Activated T-cell treated with anti-CD3 and anti-CD28 coated beads for 4 hours (primary cell): ENCODE measurements at places on chromosomes 1 and 21.

DNA sequence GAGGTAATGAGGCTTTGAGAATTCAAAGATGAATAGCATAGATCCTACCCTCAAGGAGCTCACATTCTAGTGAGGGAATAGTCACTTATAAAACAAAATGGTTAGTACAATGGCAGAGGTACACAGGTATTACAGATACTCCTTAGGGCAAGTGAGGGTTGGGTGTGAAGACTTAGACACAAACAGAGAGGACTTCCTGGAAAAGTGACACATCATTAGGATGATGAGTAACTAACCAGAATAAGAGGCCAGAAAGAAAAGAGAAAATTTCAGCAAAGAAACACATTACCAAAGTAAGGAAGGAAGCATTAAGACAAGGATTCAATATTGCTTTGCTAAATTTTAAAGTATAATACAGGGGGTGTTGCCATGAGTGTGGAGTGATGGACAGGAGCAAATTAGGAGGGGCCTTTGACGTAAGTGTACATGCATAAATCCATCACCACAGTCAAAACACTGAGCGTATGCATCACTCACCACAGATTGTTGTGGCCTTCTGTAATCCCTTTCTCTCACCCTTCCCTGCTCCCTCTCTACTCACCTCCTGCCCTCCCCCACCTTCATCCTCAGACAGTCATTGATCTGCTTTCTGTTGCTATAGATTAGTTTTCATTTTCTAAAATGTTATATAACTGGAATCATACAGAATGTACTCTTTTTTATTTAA lies 7.9 kb downstream of the CD53 start:
- DNase-seq, result no peak

- no peak for DNase-seq
Observed at GRCh38 chr1:109877317-109877771, 33.3 kb upstream of the CSF1 start.

DNA sequence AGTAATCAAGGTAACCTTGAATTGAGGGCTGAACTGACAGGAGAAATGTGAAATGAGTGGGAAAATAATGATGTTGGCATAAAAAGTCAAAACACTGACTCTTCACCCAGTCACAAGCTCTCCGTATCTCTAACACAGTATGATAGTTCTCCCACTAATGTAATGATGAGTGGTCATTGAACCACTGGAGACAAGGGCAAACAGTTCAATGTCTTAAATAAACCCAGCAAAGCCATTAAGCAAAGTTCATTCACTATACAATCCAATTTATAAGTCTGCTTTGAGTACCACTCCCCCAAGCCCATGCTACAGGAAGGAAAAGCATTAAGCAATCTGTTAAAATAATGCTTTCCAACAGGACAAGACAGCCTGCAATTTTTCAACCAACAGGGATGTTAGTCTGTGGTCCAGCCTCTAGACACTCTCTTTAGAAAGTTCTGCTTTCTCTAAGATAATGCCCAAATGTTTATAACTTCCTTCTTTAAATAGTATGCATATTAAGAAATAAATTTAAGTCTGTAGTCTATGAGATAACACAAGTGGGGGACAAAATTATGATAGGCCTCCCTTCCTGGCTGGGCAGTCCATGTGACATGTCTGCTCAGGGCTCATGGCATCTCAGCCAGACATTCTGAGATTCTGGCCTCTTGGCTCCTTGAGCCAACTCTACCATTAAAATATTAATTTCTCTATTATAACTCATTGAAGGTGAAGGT lies 25.5 kb upstream of the DDAH1 start:
- DNase-seq, result no peak

DNA sequence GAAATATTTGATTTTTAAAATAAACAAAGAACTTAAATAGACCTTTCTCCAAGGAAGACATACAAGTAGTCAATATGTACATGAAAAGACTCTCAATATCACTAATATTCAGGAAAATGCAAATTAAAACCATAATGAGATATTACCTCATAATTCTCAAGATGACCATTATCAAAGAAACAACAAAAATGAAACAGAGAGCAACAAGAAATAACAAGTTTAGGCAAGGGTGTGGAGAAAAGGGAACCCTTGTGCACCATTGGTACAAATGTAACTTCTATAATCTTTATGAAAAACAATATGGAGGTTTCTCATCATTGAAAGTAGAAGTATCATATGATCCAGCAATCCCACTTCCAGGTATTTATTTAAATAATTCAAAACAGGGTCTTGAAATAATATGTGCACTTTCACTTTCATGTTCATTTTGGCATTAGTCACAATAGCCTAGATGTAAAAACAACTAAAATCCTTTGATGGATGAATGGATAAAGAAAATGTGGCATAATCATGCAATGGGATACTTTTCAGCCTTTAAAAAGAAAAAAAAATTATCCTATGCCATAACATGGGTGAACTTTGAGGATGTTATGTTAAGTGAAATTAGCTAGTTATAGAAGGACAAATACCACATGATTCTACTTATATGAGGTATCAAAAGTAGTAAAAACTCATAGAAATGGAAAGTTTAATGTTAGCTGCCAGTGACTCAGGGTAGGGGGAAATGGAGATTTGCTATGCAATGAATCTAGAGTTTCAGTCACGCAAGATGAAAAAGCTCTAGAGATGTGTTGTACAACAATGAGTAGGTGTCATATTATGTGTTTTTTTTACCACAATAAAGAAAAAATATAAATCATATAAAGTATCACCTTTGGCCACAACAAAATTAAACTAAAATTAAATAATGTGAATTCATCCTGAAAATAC lies 114.5 kb upstream of the LYPLAL1 start:
- DNase-seq, result no peak

- DNase-seq, result no peak
Observed at GRCh38 chr1:175422156-175422555, 229.6 kb upstream of the KIAA0040 start.

DNA sequence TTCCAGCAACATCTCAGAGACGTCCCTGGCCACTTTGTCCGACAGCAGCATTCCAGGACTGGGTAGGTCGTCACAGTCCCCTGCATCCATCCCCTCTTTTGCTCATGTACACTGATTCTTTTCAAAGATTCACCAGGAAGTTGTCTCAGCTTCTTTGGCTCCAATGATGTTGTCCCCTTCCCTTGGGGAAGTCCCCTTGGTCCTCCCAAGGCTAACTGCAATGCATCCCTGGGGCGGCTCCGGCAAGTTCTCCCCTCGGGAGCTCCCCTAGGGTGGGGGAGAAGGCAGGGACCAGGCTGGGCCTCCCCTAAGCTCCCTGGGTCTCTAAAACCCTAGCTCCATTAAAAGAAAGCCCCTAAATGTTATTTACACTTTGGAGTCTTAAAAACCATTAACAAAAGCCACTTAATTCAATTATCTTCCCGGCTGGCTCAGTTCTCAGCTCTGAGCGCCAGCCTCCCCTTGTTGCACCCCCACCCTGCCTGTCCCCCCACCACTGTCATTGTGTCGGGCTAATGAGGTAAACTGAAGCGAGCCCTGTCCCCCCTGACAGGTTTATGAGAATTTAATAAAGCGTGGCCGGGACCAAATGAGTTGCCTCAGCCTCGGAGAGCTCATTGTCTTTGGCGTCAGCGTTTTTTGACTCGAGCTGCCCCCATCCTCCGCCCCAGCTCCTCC lies 25.3 kb downstream of the KNCN start:
- DNase-seq, result no peak

DNA sequence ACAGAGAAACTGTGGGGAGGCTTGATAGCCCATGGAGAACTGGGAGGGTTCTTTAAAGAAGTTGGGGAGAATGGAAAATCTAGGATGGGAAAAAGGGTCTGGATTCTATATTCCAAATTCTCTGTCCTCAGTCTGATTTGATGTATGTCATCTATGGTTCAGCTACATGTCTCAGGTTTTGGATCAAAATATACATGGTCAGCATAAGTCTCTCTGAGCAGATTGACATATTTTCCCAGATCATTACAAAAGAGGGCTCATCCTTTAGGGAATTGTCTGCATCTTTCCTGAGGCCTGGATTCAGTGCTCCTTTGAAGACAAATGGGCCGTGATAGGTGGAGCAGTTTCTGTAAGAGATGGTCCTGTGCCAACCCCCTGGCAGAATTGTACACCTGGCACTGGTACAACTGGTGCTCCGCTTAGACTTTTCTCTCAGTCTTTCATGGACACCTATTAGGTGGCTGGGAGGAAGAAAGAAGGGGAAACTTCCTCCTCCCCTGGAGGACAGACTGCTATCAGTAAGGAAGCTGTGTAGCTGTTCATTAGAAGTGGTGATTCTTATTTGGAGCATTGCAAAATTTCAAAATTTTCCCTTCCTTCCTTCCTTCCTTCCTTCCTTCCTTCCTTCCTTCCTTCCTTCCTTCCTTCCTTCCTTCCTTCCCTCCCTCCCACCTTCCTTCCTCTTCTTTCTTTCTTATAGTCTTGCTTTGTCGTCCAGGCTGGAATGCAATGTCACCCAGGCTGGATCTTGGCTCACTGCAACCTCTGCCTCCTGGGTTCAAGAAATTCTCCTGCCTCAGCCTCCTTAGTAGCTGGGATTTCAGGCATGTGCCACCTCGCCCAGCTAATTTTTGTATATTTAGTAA lies 26.1 kb upstream of the RGL1 start:
- no peak for DNase-seq

- no peak for DNase-seq
Observed at GRCh38 chr21:25080661-25081060, 526.6 kb downstream of the MRPL39 start.

DNA sequence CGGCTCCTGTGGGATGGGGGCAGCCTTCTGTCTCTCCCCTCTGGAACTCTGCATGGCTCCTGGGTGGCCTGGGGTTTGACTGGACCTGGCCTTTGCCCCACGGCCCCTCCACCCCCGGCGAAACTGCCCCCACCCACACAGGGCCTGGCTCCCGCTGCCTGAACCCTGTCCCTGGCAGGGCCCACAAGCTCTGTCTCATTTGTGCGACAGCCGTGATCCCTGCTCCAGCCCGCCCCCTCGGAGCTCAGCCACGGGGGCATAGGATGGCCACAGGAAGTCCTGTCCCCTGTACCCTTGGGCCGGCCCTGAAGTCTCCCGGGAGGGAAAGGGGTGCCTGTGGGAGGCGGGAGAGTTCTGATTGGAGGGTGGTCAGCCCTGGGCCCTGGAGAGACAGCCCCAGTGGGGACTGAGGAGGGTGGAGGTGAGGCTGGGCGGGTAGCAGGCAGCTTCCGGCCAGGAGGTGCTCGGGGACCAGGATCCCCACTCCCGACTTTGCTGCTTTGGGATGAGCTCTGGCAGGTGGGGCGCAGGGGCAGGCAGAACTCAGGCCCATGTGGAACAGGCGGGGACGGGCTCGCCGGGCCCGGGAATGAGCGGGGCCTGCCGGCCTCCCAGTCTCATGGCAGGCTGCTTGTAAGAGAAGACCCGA lies 45.1 kb downstream of the SLX9 start:
- no peak for DNase-seq

GRCh38 chr1:153968408-153968807 lies 706 bp downstream of the CREB3L4 start:
- DNase-seq, result no peak

DNA sequence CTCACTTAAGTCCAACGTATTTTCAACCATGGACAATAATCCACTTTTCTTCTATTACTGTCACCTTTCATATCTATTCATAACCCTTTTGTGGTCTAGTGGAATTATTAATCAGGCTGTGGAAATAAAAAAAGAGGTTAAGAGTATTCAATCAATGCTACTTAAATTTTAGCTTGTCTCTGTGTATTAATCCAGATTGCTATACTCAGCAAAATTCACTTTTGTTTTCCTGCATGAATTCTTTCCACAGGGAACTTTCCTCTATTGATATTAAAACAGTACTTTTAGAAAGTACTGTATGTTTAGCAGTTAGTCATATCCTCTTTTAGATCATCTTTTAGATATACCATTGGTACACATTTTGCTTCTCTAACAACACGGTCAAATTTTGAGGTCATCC lies 1033.0 kb upstream of the ADGRL2 start:
- no peak for DNase-seq

DNA sequence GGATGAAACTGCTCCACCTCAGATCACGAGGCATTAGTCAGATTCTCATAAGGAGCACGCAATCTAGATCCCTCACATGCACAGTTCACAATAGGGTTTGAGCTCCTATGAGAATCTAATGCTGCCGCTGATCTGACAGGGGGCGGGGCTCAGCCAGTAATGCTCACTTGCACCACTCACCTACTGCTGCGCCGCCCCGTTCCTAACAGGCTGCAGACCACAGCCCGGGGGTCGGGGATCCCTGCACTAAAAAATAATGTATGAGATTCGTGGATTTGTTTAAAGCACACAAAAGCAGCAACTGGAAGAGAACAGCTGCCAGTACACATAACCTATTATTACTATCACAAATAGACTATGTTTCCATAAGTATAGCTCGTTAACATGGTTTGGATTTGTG lies 72.9 kb downstream of the HLCS start:
- no peak for DNase-seq
